ENCODE measurements at places on chromosomes 13 and 19. TPM values are rescaled to one million over a fixed set of nuclear protein-coding genes. Genes with fewer than 3 reads are reported as not detected.

DNA sequence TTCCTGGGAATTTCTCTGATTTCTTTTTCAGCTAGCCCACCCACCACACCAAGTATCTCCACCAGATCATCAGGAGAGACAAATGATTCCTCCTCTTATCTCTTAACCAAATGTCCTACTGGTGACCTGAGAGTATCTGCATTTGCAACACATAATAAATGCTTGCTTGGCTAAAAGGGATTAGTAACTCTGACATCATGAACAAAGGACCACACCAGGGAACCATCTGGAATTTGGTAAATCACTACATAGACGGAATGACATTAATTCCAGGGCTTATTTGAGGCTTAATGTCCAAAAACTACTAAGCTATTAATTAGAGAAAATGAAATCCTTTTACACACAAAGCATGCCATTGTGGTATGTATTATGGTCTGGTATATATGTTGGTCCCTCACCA, 139.0 kb downstream of the RAP2A start:
- no peak overlapping the region for H3K27ac ChIP-seq
- H3K36me3 ChIP-seq, result no peaks in the 10 kb centered on the region
- DNase-seq, result no peak
- no peaks in the 10 kb centered on the region for H3K27me3 ChIP-seq

GRCh38 chr19:49057636-49058234, at the start of gene CGB7:
Gene CGB7, minus strand, starts transcription at chr19:49057749. Its CDS starts 2,374 bp downstream, at chr19:49055375.
- no peaks in the 10 kb centered on the region for H3K27me3 ChIP-seq
- peak; percentile 65 for DNase-seq
- H3K27ac ChIP-seq, result no peak within 1 kb of the TSS
- H3K36me3 ChIP-seq, result no peaks in the 10 kb centered on the region
- H3K4me3 ChIP-seq, result peak within 1 kb of the TSS; percentile 33

DNA sequence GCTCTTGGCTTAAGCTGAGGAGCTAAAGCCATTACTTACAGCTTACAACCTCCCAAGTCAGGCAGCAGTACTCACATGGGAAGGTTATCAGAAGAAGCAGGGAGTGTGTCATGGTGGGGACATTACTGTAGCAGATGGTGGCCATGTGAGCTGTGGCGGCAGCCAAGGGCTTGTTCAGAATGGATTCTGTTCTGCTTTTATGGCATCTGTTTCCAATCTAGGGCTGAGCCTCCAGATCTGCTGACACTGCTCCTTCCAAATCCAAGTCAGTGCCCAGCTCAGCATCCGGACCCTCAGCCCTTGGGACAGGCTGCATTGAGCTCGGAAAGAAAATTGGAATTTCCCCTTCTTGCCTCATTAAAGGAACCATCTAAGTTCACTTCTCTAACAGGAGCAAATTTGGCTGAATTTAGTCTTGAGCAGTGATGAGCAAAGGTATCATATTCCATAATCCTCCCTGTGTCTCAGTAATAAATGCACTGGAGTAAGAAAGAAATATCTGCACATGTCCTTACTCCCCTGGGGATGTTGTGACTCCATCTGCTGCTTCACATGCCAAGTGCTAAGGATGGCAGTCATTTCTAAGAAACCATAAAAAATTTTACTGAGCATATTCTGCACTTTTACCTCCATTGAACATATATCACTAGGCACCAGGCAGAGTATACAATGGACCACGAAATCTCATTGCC, 73.9 kb downstream of the KCTD12 start:
- no peak for DNase-seq
- no peak overlapping the region for H3K27ac ChIP-seq
- no peak overlapping the region for H3K4me3 ChIP-seq
- H3K4me1 ChIP-seq, result no peaks in the 10 kb centered on the region
- no peaks in the 10 kb centered on the region for H3K36me3 ChIP-seq

DNA sequence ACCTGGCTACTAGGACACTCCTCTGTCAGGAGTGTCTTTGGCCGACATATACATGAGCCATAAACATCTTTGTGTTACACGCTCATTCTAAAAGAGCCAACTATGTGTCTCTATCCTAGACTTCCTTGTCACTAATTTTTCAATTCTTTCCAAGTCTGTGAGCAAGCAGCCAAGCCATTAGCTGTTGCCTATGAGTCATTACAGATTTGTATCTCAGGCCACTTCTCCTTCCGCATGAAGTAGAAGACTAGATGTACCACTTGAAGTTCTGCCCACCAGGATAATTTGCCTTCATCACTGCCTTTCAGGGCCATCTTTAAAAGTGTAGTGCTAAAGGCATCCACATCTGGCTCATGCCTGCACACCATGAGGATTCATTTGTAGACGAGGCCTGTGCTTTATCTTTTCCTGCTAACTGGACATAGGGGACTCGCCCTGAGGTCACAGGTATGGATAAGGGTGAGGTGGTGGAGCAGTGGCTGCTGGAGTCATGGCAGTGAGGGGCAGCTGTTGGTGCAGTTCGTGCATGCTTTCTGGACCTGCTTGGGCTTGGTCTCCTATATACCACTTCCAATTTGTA, 126.1 kb upstream of the KL start:
- no peaks in the 10 kb centered on the region for H3K4me1 ChIP-seq
- H3K36me3 ChIP-seq, result no peaks in the 10 kb centered on the region
- no peak overlapping the region for H3K4me3 ChIP-seq
- H3K27ac ChIP-seq, result no peak overlapping the region
- no peak for DNase-seq

GRCh38 chr13:114261328-114261965, 20.0 kb upstream of the UPF3A start:
- H3K27ac ChIP-seq, result no peak overlapping the region
- no peaks in the 10 kb centered on the region for H3K4me1 ChIP-seq
- H3K27me3 ChIP-seq, result no peaks in the 10 kb centered on the region

DNA sequence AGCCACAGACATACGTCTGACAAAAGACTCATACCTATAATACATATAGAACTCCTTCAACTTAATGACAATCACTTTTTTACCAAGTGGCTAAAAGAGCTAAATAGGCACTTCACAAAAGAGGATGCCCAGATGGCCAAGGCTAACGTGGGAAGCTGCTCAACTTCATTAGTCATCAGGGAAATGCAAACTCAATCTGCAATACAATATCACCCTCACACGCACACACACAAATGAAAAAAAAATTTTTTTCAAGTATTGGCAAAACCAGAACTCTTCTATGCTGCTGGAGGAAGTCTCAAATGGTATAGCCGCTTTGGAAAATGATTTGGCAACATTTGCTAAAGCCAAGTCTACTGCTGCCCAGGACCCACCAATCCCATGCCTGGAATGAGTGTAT, 14.6 kb upstream of the DNMT1 start:
- no peak overlapping the region for H3K27ac ChIP-seq
- H3K27me3 ChIP-seq, result no peaks in the 10 kb centered on the region
- H3K36me3 ChIP-seq, result no peaks in the 10 kb centered on the region
- H3K4me1 ChIP-seq, result no peaks in the 10 kb centered on the region
- no peak for DNase-seq

The RASIP1 gene
- total RNA-seq, result 14.2 TPM

The GFY gene
- not detected for total RNA-seq

DNA sequence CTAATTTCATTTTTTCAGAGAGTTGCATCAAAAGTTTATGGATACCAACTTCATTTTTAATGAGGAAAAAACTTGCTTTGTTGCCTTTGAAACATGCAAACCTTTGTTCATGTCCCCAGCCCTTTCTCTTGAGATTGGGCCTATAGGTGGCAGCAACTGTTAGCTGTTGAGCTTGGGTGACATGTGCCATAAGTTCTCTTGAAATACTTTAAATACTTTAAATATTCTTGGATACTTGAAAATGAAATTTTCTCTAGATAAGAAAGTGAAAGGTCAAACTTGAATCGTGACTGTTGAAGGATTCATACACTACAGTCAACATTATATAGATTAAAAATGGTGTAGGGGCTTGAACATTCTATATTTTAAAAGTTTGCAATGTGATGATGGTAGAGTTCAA, 294.9 kb downstream of the NDFIP2 start:
- H3K27me3 ChIP-seq, result no peaks in the 10 kb centered on the region
- H3K4me1 ChIP-seq, result peaks cover 1% of the 10 kb centered on the region
- no peaks in the 10 kb centered on the region for H3K36me3 ChIP-seq
- DNase-seq, result no peak
- H3K27ac ChIP-seq, result no peak overlapping the region

- H3K4me3 ChIP-seq, result no peak overlapping the region
- DNase-seq, result no peak
- H3K27me3 ChIP-seq, result no peaks in the 10 kb centered on the region
- no peaks in the 10 kb centered on the region for H3K36me3 ChIP-seq
These were observed 32.3 kb downstream of the SYT3 start for GRCh38 chr19:50607388-50607787.

DNA sequence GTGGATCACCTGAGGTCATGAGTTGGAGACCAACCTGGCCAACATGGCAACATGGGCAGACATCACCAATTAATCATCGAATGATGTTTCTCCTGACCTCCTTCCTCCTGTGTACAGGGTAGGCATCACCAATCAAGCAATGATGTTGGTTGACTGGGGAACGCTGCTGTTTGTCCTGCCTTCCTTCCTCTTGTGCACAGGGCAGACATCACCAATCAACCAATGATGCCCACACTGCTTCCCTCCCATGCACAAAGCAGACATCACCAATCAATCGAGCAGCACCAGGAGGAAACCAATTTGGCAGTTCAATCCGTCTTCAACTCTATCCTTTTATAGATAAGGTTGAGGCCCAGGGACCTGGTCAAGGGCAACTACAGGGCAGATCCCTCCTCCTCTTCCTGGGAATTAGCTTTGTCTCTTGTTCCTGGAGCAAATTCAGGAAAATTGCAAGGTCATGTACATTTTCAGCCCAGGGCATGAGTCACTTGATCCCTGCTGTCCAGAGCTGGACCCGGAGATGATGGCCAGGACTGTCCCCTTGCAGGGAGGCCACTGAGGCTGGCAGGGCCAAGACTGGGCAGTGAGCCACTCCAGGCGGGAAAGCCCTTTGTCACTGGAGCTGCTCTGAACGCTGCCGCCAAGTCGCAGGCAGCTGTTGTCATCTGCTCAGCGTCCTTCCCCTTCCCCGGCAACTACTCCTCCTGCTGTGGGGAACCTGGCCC, 5.3 kb upstream of the CSNK1G2 start:
- H3K36me3 ChIP-seq, result no peaks in the 10 kb centered on the region
- DNase-seq, result no peak
- no peaks in the 10 kb centered on the region for H3K27me3 ChIP-seq
- no peak overlapping the region for H3K4me3 ChIP-seq
- no peak overlapping the region for H3K27ac ChIP-seq
- H3K4me1 ChIP-seq, result peaks cover 6% of the 10 kb centered on the region

The KLHL1 gene
- not detected for total RNA-seq

DNA sequence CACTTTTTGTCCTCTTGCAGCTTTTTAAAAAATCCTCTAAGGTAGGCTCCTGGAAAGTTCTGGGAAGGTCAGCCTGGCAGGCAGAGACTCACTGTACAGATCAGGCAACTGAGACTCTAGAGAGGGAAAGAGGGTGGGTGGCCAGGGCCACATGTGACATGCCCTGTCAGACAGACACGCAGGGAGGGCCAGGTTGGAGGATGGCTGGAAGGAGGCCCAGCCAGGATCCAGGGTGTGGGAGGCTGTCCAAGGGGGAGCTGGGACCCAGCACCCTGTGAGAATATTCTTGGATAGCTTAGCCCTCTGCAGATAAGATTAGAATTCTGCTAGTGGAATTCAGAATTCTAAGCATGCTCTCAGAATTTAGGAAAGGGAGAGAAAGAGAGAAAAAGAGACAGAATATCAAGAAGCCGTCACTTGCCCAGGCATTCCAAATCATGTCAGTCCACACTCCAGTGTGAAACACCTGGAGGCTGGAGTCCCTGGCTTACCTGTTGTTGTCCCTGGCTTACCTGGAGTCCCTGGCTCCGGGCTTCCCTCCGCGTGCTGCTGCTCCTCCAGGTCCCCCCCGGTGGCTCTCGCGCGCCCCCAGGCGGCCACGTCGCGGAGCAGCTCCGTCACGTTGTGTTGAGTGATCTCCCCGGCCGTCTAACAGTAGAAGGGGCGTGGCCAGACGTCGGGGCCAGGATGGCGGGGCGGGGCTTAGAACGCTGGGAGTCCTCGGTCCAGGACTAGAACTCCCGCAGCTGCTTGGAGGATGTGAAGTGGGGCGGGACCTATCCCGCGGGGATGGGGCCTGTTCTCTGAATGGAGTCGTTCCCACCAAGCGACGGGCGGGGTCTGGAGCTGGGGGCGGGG, 2.8 kb upstream of the TNNI3 start:
- no peak overlapping the region for H3K27ac ChIP-seq
- H3K27me3 ChIP-seq, result peaks cover 4% of the 10 kb centered on the region
- peak; percentile 78 for DNase-seq
- H3K36me3 ChIP-seq, result no peaks in the 10 kb centered on the region

The USHBP1 gene
- total RNA-seq, result 3.9 TPM

- DNase-seq, result peak; percentile 83
- no peaks in the 10 kb centered on the region for H3K36me3 ChIP-seq
- H3K27me3 ChIP-seq, result no peaks in the 10 kb centered on the region
- H3K27ac ChIP-seq, result no peak overlapping the region
- H3K4me3 ChIP-seq, result no peak overlapping the region
These were observed 30.0 kb upstream of the TPT1 start for GRCh38 chr13:45370922-45371406.

The DNAJC15 gene
- 0.83 TPM for total RNA-seq

DNA sequence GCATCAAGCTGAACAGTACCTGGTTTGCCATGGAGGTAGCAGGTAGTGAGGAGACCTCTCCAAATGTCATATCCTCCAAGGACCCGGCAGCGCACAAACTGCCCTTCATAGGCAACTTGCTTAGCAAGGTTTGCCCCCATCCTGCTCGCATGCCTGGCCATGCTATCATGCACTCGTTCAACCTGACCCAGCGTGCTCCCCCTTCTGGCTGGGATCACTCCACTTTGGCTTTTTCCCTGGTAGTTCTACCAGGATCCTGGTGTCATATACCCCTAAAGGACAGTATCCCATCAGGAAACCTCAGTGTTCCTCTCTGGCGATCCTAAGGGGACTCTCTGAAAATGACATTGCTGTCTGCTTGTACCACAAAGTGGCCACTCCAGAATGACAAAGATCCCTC, 38.6 kb upstream of the ZNF30 start:
- H3K36me3 ChIP-seq, result no peaks in the 10 kb centered on the region
- no peaks in the 10 kb centered on the region for H3K27me3 ChIP-seq
- H3K27ac ChIP-seq, result no peak overlapping the region
- H3K4me1 ChIP-seq, result no peaks in the 10 kb centered on the region
- no peak overlapping the region for H3K4me3 ChIP-seq

DNA sequence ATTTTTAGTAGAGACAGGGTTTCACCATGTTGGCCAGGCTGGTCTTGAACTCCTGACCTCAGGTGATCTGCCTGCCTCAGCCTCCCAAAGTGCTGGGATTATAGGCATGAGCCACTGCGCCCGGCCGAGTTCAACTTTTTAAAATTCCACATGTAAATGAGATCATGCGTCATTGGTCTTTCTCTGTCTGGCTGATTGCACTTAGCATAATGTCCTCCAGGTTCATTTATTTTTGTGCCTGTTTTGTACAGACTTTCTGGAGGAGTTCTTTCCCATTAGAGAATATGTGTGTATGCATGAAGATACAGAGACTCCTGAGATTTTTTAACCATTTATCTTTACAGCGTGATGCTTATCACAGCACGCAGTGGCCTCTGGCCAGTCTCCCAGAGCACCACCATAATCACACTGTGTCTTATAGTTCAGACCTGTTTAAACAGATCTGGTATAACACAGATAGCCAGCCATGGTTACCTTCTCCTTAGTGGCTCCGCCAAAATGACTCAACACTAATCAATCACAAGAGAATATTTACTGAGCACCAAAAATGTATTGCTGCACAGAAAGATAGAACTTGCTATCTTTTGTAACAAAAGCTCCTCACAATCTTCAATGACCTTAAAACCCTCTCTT, 11.4 kb upstream of the STARD13 start:
- no peak for DNase-seq
- no peak overlapping the region for H3K27ac ChIP-seq
- H3K36me3 ChIP-seq, result no peaks in the 10 kb centered on the region
- no peak overlapping the region for H3K4me3 ChIP-seq
- no peaks in the 10 kb centered on the region for H3K27me3 ChIP-seq

GRCh38 chr19:12932392-12933286, 872 bp downstream of the FARSA start:
- H3K27me3 ChIP-seq, result no peaks in the 10 kb centered on the region
- H3K27ac ChIP-seq, result no peak overlapping the region
- no peaks in the 10 kb centered on the region for H3K36me3 ChIP-seq
- peaks cover 8% of the 10 kb centered on the region for H3K4me1 ChIP-seq

Measured in ovary (tissue), 10 donors.